NCI-H748 treated with DMSO at 0.1 percent for 48 hours (cell line): ENCODE measurements at places on chromosomes 7 and 10.

- DNase-seq = peak; percentile 36
These were observed 2.6 kb upstream of the ZNF503 start for GRCh38 chr10:75403939-75404814.

DNA sequence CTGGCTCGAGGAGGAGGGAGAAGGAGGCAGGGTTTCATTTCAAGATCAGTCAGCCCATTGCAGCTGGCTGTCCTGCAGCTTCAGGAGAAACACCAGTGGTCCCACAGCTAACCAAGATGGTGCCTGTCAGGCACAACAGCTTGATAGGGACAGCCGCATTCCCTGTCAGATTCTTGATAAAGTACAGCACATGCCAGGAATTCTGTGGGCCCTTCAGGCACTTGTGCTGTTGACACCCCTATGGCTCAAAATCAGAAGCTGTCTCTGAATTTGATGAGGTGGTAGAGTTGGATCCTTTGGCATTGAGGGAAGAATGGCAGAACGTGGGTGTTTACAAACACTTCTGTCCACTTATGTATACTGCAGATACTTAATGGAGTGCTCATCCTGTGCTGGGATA is 354.3 kb downstream of the KCNMA1 start:
- DNase-seq = no peak

- DNase-seq = peak; percentile 78
These were observed 399.5 kb upstream of the ANKRD30A start for GRCh38 chr10:36725581-36726520.

- DNase-seq = peak; percentile 81
These were observed 10.1 kb upstream of the C10orf95 start for GRCh38 chr10:102461187-102462054.

DNA sequence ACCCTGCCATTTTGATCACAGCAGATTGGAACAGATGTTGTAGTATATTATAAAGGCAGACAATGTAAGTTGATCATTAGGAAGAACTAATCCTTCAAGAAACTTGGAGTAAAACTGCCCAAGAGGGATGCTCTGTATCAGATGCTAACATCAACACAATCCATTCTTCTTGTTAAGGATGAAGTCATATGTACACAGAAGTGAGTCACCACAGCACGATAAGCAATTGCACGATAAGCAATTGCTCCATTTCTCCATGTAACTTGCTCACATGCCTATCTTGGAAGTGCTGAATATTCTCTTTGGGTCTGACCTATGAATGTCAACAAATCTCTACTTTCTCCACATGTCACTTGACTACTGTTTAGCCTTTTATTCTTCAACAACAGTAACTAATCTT is 41.5 kb upstream of the DMTF1 start:
- no peak for DNase-seq

- DNase-seq = no peak
These were observed 8.7 kb downstream of the ZNF37A start for GRCh38 chr10:38102880-38103279.

DNA sequence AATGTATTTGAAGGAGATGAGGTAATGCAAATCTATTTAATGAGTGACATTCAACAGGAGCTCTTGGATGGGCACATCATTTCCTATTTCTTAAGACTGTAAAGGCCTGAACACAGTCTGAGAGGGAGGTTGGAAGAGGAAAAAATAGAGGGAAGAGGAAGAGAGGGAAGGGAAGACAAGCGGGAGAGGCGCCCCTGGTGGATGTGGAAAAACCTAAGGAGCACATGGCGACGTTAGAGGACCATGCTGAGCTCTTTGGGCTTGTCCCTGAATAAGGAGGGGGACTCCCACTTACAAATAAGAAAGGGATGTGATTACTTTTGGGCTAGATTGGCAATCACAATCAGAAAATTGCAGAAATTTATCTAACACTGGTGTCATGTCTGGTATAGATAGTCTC is 19.6 kb downstream of the SUN3 start:
- no peak for DNase-seq

GRCh38 chr10:69703256-69703655 is 73.2 kb downstream of the FAM241B start:
- no peak for DNase-seq

DNA sequence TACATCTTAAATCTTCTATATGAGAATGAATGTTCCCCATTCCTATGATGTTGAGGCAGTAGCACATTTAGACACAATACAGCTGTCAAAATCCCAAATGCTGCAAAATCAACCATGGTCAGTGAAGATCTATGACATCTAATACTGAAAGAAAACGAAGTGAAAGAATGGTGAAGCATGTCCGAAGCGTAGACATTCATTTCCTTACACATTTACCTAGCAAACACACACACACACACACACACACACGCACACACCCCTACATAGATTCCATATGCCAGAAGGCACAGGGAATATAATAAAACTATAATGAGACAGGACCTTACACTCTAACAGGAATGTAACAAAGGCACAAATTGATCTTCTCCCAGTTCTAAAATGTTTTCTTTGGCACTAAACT is 32.5 kb downstream of the CCDC6 start:
- DNase-seq = no peak

DNA sequence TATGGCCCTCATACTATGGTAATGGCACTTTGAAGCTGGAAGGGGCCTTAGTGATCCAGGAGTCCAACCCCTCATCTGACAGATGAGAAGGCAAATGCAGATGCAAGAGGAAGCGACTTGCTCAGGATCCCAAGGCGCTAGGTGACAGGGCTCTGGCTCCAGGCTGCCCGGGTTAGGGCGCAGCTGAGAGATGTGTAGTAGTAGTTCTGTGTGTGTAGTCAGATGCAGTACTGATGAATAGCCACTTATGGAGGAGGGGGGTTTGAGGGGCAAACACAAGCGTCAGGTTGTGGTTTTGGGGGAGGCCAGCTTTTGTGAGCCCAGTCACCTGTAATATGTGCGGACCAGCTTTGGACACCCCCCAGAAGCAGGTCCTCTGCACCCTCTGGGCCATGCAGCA is 4.8 kb downstream of the ADRA2A start:
- no peak for DNase-seq

DNA sequence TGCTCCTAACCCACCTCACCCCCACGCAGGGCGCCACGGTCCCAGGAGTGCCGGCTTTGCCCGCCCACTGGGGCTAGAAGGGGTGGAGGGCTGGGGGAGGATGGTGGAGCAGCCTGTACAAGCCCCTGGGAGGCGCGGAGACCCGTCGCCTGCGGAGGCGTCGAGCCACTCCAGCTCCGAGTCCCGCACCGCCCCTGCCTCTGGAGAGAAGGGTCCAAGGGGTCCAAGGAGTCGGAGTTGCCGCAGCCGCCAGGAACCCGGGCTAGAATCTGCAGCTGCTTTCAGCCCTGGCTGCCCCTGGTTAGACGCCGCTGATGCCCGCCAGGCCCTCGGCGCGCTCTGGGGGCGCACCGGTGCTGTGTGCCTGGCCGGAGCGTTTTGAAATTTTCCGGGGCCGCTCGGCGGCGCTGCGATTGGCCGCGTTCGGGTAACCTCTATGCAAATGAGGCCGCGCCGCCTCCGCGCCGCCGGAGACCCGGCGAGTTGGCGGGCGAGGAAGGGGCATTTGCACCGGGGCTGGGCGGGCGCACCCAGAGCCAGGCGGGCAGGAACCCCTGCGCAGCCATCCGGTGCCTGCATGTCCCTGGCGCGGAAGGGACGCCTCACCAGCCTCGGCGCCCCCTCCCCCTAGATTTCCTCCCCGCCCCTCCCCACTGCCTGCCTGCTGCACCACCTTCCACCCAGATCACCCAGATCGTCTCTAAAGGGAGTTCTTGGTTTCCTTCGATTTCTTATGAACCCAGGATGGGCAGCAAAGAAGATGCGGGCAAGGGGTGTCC is at the start of gene HMX2:
TSS of gene HMX2 (plus strand) at position 502 of the 779 bp plus-strand sequence. CDS start at position 745, 243 bp downstream.
- DNase-seq = peak; percentile 26

DNA sequence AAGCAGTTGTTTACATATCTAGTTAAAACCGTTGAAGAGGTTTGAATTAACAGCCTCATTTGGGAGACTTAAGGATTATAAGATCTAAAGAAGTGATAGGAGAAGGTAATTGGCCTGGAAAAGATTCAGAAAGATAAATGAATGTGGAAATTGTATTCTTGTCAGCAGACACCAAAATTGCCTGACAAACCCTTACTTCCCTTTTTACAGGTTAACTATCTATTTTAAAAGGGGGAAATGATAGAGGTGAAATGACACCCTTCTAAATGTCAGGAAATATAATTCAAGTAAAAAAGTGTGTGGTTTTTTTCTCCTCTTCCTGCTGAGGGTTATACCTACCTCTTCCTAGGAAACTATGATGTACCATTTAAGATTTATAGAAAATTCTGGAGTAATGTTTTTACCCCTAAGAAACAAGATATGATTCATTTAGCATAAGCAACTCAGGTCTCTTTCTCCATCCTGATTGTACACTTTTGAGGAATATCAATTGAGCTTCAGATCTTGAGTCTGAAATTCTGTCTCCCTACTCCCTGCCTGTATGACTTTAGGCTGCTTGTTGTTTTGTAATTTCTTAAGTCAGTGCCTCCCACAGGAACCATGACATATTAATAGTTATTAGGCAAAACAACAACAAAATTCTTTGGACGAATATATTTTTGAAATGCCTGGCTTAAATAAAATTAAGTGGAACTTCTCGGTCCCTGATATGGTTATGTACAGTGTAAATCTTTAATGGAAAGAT is 250.4 kb downstream of the RNLS start:
- no peak for DNase-seq

- no peak for DNase-seq
These were observed 8.8 kb upstream of the MGAM start for GRCh38 chr7:141986923-141987322.

- no peak for DNase-seq
These were observed 13.5 kb downstream of the SLK start for GRCh38 chr10:103980288-103980906.

DNA sequence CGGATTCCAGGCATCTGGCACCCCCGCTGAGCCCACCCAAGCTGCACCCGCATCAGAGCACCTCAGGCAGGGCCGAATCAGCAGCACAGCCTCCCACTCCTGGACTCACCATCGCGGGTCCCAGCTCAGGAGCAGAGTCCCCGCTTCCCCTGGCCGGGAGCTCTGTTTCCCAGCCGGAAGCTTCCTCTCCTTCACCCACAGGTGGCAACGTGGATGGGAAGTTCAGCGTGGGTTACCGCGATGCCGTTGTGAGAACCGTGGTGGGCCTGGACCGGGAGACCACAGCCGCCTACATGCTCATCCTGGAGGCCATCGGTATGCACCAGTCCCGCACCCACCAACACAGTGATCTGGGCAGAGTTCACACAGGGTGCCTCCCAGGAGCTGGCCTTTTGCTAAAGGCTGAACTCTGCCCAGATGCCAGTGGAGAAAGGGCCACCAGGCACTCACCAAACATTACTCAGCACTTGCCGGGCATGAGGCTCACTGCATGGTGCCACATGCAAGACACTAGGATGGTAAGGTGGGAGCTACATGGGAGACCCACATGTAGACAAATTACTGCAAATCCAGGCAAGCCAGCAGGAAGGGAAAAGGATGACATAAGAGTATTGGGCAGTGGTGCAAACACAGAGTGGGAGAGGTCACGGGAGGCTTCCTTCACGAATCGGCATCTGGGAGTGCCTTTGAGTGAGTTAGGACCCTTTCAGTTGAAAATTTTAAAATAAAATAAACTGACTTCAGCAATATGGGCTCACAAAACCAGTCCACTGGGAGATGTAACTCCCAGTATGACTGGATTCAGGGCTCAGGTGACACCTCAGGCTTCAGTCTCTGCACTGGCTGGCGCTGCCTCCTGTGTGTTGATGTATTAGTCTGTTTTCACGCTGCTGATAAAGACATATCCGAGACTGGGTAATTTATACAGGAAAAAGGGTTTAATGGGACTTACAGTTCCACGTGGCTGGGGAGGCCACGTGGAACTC is 10.4 kb downstream of the C10orf105 start:
- DNase-seq = no peak

DNA sequence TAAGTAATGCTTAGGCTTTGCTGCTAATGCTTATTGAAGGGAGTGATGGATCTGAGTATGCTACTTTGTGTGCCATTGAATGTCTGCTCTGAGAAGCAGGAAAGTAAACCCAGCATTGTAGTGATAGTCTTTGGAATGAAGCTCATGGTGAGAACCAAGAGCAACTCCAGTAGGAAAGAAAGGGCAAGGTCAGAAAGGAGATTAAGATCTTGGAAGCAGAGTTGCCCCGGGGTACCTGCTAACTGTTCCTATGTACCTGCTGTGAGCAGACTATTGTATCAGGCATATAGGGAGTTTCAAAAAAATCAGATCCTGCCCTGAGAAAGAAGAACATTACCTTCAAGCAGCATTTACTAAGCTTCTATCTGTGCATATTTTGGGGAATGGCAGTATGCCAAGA is 54.5 kb upstream of the AASS start:
- DNase-seq = no peak

DNA sequence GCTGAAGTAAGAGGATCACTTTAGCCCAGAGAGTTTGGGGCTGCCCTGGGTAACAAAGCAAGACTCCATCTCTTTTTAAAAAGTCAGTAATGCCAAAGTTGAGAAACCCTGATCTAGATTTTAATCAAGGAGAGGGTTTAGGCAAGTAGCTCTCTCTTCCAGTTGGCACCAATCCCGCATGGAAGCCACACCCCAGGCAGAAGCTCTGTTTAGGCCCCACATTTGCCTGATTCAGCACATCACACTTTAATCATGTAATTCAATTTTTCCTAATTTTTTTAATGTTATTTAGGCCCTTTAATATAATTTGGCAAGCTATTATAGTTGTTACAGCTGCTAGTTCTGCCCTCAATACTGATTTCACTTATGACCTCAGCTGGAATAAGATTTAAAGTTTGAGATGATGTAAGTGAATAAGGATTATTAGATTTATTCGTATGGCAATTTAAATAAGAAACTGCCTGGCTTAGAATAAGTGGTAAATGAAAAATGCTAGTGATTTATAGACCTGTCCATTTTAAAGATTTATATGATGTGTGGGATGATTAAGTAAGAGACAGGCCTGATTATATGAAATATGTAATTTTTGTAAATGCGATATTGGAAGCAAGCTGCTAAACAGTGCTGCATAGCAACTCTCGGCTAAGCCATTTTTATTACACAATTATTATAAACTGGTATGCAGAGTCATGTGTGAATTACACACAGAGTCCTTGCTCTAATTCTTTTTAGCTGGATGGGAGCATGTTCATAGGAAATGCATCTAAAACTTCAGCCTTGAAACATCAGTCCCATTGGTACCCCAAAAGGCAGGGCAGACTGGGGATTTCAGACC is 80.2 kb upstream of the NFE2L3 start:
- no peak for DNase-seq

GRCh38 chr10:11261687-11262493 is 244.2 kb downstream of the CELF2 start:
- no peak for DNase-seq

- no peak for DNase-seq
These were observed 179.5 kb downstream of the ZWINT start for GRCh38 chr10:56181607-56182006.

DNA sequence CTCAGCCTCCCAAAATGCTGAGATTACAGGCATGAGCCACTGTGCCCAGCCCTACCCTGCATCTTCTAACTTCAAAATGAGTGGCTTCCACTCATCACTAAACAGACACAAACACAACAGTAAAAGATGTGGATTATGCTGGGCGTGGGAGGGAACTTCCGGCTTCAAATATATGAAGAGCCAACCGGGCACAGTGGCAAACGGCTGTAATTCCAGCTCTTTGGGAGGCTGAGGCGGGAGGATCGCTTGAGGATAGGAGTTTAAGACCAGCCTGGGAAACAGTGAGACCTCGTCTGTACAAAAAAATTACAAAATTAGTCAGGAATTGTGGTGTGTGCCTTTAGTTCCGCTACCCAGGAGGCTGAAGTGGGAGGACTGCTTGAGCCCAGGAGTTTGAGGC is 92.2 kb upstream of the GNA12 start:
- no peak for DNase-seq

- DNase-seq = no peak
These were observed 202.0 kb upstream of the NRP1 start for GRCh38 chr10:33536508-33536907.
